ENCODE measurements at places on chromosomes 13 and 19.

- no peak for DNase-seq
Observed at GRCh38 chr13:70960841-70961443, 852.7 kb upstream of the KLHL1 start.

GRCh38 chr13:108342369-108343289 lies 73.1 kb downstream of the TNFSF13B start:
- DNase-seq, result peak; percentile 31

GRCh38 chr13:112331675-112332074 lies 44.5 kb upstream of the SPACA7 start:
- DNase-seq, result no peak

GRCh38 chr19:37718304-37718703 lies 1.3 kb downstream of the ZNF607 start:
- DNase-seq, result no peak

GRCh38 chr19:47122359-47123335 lies 8.0 kb upstream of the SAE1 start:
- no peak for DNase-seq

DNA sequence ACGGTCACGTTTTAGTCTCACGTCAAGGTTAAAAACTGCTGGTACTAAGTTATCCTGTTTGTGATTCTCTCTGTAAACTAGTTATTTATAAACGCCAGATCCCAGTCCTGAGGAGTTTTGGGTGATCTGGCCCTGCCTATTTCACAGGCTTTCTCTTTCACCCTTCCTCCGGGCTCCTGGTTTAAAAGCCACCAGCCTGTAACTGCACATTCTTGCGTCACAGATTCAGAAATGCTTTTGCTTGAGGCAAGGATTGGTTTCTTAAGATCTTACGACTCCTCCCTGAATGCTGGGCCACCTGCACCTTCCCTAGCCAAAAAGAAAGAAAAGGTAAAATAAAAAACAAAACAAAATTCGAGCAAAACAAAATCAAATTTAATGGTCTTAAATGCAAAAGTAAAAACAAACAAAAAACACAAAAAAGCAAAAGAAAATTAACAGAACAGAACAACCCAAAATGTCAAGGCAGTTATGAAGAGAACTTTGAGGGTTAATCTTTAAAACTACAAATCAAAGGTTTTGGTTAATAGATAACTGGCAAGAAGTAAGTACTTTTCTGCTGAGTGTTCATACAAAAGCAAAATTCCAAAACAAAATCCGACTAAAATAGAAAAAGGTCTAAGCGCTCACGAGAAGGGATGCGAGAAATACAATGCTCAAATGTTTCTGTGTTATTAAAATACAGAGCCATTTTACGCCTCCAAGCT lies 18.6 kb upstream of the TIMM44 start:
- peak; percentile 56 for DNase-seq

DNA sequence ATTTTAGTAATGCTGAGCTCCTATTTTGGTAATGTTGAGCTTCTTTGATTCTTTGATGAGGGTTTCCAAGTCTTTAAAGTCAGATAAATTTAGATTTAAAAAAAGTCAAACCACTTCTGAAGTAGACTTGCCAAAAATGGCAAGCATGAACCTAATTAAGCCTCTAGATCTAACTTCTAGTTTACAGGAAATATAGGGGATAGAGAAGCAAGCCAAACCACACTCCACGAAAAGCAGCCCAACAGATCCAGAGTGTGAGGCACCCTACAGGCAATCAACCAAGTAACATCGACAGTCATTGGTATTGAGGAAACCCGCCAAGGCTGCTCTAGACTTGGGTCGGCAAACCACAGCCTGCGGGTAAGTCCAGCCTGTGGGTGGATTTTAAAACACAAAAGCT lies 3.7 kb downstream of the GGACT start:
- DNase-seq, result no peak

DNA sequence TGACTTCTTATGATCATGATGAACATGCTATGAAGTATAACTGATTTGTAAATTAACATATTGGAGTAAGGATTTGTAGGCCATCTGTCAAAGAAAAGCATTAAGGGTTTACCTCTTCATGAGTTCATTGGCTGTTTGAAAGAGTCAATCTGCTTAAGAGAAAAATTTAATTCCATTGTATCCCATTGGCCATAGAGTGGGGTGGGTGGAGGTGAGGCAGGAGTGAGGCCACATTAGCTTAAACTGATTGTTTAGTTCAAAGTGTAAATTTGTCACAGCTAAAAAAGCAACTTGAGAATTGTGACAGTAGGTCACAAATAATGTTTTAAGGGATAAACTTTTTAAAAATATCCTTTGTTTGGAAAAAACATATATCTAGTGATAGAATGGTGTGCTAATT lies 11.4 kb downstream of the GPR180 start:
- no peak for DNase-seq

- DNase-seq, result no peak
Observed at GRCh38 chr13:63279136-63279535, 1863.5 kb upstream of the PCDH20 start.

DNA sequence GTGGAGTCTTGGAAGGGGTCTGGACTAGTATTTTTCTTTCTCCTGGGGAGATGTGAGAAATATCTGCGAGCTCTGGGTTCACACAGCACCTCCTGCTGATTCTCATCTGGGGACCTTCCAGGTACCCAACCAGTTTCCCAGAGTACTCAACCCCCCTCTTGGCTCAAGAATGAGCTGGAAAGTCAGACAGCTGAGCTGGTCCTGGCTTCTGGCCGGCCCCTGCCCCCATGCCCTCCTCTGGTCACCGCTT lies 2.2 kb upstream of the PDE4A start:
- DNase-seq, result no peak

GRCh38 chr13:94419304-94419924 lies 60.1 kb downstream of the DCT start:
- no peak for DNase-seq

GRCh38 chr19:50562996-50563395 lies 5.2 kb downstream of the LRRC4B start:
- DNase-seq, result no peak

GRCh38 chr19:18208098-18208951 lies 4.5 kb upstream of the RAB3A start:
- peak; percentile 78 for DNase-seq

DNA sequence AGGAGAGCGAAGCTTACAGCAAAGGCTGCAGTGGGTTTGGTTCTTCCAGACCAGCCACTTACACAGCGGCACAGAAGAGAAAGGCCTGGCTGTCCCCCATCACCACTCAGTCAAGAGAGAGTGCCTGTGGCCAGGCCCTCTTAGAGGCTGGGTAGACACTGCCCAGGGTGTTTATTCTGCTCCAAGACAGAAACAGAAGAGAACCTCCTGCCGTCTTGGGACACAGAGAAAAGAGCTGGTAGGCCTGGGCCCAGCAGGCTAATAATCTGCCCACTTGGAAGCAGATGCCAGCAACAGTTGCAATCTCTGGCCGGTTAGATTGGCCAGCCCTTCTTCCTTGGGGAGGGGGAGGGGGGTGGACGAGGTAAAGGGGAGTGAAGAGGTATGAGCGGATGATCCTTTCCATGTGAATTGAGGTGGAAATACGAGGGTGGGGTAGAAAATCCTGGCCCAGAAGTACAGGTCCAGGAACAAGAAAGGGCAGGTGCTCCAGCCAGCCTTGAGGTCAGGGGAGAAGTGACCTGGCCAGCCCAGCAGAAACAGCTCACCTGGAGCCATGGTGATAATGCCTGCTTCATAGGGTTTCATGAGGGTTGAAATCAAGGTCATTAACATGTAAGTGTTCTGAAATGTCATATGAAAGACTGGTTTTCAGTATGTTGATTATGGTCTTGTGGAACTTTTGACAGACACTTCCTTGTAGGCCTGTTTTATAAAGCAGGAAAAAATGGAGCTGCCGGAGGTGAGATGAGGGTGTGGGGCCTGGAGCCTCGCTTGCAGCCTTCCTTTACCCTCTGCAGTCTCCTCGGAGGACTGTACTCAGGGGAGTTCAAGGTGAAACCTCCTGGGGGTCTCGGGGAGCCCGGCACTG lies 116.9 kb downstream of the SIPA1L3 start:
- no peak for DNase-seq

- DNase-seq, result no peak
Observed at GRCh38 chr19:29212356-29212647, 649 bp downstream of the UQCRFS1 start.

GRCh38 chr19:40797963-40798682 lies 868 bp upstream of the EGLN2 start:
- DNase-seq, result peak; percentile 71

- DNase-seq, result peak; percentile 55
Observed at GRCh38 chr19:17647071-17648020, 40.8 kb downstream of the UNC13A start.

DNA sequence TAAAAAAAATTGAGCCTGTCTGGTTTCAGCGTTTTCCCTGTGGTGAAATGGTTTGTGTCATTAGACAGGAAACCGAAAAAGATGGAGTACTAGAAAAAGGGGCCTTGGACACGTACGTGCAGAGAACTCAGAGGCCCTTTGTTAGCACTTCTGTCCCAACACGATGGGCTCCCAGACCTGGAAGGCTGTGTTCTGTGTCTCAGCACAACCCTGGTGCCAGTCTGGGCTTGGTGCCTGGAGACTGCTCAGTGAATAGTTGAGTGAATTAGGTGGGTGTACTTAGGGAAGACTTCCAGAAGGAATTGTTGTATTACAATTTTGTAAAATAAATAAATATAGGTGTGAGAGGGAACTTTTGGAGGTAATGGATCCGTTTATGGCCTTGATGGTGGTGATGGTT lies 8.7 kb downstream of the ZNF71 start:
- DNase-seq, result no peak

GRCh38 chr19:14056069-14056666 lies 5.7 kb downstream of the PALM3 start:
- no peak for DNase-seq

- DNase-seq, result no peak
Observed at GRCh38 chr19:4547303-4548237, 7.7 kb upstream of the LRG1 start.

DNA sequence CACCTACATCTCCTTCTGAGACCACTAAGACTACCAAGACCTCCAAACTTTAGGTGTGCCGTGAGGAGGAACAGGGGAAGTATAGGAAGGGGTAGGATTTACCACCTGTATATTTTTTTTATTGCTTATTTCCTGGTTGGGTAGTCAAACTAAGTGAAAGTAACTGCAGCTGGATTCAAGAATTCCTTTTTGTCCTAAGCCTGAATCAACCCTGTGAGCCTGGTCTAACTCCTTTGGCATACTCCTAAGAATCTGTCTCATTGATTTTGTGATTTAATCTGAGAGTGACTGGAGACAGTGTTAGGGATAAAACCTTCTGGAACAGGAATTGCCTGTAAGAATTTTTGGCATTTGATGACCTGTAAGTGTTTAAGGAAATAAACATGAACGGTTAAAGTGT lies 523.5 kb upstream of the MIR17HG start:
- DNase-seq, result no peak

- DNase-seq, result no peak
Observed at GRCh38 chr13:103373916-103374315, 307.7 kb upstream of the SLC10A2 start.

DNA sequence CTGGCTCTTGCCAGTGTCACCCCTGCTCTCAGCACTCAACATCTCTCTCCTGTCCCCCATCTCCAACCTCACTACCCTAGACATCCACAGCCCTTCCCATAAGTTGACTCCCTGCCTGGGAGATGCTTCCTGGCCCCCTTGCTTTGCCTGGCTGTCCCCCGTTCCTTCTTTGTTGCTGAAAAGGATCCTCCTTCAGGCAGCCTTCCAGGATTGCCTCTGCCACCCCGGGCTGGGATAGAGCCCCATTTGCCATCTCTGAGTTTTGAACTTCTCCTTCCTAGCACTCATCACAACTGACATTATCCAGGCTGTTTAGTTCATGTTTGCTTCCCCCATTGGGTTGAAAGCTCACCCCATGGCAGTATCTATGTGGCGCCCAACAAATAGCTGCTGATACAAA lies 20.0 kb downstream of the CPAMD8 start:
- no peak for DNase-seq

- no peak for DNase-seq
Observed at GRCh38 chr19:41570179-41570578, 5.8 kb upstream of the CEACAM21 start.

GRCh38 chr13:39840201-39840600 lies 184.7 kb downstream of the COG6 start:
- DNase-seq, result no peak

DNA sequence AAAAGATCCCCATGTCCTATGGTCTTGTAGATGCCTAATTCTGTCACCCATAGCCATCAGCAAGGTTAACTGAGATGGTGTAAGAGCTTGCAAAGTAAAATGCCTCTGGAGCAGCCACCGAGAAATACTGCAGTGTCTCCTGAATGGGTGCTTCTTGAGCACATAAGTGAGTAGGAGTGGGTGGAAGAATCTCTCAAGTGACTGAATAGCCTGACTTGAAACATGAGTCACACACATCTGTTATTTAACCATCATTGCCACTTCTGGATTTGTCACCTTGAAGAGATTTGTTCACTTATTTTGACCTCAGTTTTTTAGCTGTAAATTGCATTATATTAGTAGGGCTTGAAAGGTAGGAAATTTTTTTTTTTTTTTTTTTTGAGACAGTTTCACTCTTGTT lies 2.3 kb downstream of the ZNF714 start:
- DNase-seq, result no peak

GRCh38 chr13:110780422-110780821 lies 66.9 kb downstream of the ING1 start:
- DNase-seq, result no peak

GRCh38 chr19:55373306-55373992 lies 3.2 kb upstream of the TMEM190 start:
- no peak for DNase-seq

DNA sequence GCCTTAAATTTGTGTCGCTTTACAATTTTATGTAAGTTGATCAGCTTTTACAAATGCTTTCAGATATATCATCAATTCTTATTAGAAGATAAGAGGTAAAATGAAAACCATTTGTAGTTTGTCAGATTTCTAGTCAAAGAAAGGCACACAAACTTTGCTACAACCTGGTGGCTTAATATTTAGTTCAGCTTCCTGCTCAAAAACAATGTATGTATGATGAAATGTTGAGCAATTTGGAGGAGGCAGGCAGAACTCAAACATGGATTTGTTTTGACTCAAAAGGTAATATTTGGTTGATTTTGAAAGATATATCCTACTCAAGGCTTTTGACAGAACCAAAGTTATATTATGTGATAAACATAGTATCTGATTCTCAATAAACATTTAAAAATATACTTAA lies 24.2 kb downstream of the NEK5 start:
- DNase-seq, result no peak

DNA sequence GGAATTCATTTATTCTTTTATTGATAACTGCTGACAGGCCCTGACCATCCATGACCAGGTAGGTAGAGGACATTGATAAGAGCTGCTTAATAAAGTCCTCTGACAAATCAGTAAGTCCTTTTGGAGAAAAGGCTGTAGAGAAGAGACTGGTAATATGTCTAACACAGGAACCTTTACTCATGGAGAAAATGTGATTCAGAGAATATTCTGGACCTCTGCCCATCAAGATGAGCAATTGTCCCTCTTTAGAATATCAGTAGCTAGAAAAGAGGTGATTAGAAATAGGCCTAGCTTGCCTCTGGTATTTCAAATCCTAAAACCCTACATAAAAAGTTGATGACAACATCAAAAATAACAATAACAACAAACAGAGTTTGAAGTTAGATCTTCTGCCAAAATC lies 642.3 kb downstream of the TBC1D4 start:
- no peak for DNase-seq
